ENCODE measurements at places on chromosomes 6 and 20. TPM values are rescaled to one million over a fixed set of nuclear protein-coding genes. Genes with fewer than 3 reads are reported as not detected.

SNAP25 gene
- total RNA-seq: 21.6 TPM

GRCh38 chr6:45759472-45759810 is 256.2 kb downstream of the CLIC5 start:
- no peak overlapping the region for H3K4me3 ChIP-seq
- no peak overlapping the region for H3K27ac ChIP-seq
- no peaks in the 10 kb centered on the region for H3K27me3 ChIP-seq
- H3K4me1 ChIP-seq: no peaks in the 10 kb centered on the region
- DNase-seq: no peak

DNA sequence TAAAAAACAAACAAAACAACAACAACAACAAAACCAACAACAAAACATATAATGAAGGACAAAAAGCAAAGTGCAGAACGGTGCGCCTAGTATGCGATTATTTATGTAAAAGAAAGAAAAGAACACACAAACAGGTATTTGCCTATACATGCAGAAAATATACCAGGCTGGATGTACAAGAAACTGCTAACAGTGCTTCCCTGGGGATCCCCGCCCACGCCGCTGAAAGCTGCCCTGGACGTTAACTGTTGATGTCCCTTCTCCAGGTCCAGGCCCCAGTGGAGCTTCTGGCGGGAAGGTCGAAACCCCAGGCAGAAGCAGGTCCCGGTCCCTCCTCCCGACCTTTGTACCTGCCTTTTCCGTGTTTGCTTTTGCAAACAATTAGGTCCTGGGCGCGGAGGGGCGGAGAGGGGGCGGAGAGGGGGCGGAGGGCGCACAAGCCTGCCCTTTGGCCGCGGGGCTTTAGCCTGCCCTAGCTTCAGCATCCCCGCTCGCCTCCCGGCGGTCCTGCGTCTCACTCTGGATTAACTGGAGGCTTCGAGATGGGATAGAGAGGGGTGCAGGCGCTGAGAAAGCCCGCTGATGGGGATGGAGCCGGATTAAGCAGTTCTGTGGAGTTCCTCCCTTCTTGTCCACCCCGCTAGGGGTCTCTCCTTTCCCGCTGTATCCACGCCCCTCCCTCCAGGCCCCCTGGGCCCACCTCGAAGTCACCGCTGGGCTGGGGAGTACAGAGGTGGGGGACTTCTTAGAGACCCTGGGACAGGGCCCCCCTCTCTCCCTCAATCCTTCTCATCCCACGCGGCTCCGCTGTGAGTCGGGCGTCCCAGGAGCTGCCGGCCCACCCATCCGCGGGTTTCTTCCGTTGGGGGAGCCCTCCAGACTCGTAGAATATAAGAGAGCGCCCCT is 8.2 kb upstream of the AHCY start:
- no peak overlapping the region for H3K27ac ChIP-seq
- H3K4me1 ChIP-seq: peaks cover 3% of the 10 kb centered on the region
- no peak for DNase-seq
- peak overlapping the region; percentile 13 for H3K4me3 ChIP-seq

GRCh38 chr6:160356074-160356744 is 8.0 kb downstream of the SLC22A3 start:
- H3K4me1 ChIP-seq: no peaks in the 10 kb centered on the region
- no peak overlapping the region for H3K27ac ChIP-seq
- no peaks in the 10 kb centered on the region for H3K36me3 ChIP-seq
- H3K4me3 ChIP-seq: no peak overlapping the region
- no peak for DNase-seq

DNA sequence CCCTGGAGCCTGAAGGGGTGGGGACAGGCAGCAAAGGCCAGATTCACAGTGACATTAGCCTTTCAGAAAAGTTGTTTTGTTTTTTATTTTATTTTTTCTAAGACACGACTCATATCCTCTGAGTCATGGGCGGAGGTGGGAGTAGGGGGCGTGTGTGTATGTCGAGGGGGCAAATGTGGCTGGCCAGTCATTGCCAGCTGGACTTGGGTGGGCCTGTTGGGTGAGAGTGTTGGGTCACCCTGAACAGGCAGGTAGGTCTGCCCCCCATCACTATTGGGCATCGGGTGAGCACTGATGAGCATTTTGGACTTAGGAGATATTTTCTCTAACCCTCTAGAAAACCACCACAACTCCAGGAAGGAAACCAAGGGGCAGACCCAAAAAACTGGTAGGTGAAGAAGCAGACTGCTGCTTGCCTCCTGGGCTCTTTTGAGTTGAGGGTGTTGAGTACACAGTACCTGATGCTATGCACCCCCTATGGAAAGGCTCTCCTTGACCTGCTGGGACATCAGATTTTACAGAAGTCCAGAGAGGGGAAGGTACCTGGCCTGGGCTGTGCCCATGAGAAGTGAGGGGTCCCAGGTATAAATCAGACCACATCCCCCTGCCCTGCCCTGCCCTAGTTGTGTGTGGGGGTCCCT is 5.6 kb downstream of the SMIM29 start:
- H3K27ac ChIP-seq: no peak overlapping the region
- H3K27me3 ChIP-seq: no peaks in the 10 kb centered on the region
- peaks cover 18% of the 10 kb centered on the region for H3K4me1 ChIP-seq

- peak overlapping the region; percentile 51 for H3K27ac ChIP-seq
- no peak overlapping the region for H3K4me3 ChIP-seq
- H3K36me3 ChIP-seq: no peaks in the 10 kb centered on the region
- no peaks in the 10 kb centered on the region for H3K27me3 ChIP-seq
Measured at GRCh38 chr20:47577314-47577713, 75.6 kb downstream of the NCOA3 start.

- H3K27ac ChIP-seq: peak overlapping the region; percentile 93
- H3K27me3 ChIP-seq: no peaks in the 10 kb centered on the region
- peaks cover 41% of the 10 kb centered on the region for H3K4me1 ChIP-seq
- DNase-seq: no peak
- no peak overlapping the region for H3K4me3 ChIP-seq
Measured at GRCh38 chr6:52992980-52993920, 1.8 kb downstream of the GSTA4 start.

GRCh38 chr6:37913210-37913609 is 93.7 kb downstream of the ZFAND3 start:
- peaks cover 8% of the 10 kb centered on the region for H3K4me1 ChIP-seq
- H3K27ac ChIP-seq: no peak overlapping the region
- no peaks in the 10 kb centered on the region for H3K36me3 ChIP-seq
- no peaks in the 10 kb centered on the region for H3K27me3 ChIP-seq
- no peak for DNase-seq

- peaks cover 14% of the 10 kb centered on the region for H3K4me1 ChIP-seq
- H3K27me3 ChIP-seq: no peaks in the 10 kb centered on the region
- H3K27ac ChIP-seq: no peak overlapping the region
- no peaks in the 10 kb centered on the region for H3K36me3 ChIP-seq
- DNase-seq: no peak
- no peak overlapping the region for H3K4me3 ChIP-seq
Measured at GRCh38 chr20:51747182-51747911, 20.8 kb downstream of the ATP9A start.

DNA sequence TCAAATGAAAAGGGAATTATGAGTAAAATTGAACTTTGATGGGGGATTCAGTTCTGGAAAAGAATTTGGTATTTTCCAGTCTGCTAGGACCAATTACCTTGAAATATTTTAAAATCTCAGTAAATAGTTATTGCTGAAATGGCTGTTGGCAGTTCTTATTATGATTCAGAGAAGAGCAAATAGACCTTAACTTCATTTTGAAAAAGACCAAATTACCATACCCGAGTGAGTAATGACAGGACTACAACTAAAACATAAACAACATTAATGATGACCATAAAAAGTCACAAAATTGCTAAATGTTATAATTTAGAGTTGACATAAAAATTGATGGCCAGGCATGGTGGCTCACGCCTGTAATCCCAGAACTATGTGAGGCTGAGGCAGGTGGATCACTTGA is 21.7 kb downstream of the TRIM38 start:
- no peak overlapping the region for H3K27ac ChIP-seq
- no peaks in the 10 kb centered on the region for H3K4me1 ChIP-seq
- peaks cover 44% of the 10 kb centered on the region for H3K36me3 ChIP-seq
- H3K27me3 ChIP-seq: no peaks in the 10 kb centered on the region

GRCh38 chr6:129846761-129847160 is 14.4 kb downstream of the TMEM244 start:
- DNase-seq: no peak
- no peak overlapping the region for H3K27ac ChIP-seq
- H3K4me3 ChIP-seq: no peak overlapping the region
- peaks cover 6% of the 10 kb centered on the region for H3K27me3 ChIP-seq
- H3K36me3 ChIP-seq: no peaks in the 10 kb centered on the region

- H3K27me3 ChIP-seq: no peaks in the 10 kb centered on the region
- H3K4me3 ChIP-seq: no peak overlapping the region
- DNase-seq: no peak
- H3K4me1 ChIP-seq: no peaks in the 10 kb centered on the region
Measured at GRCh38 chr6:17193106-17193775, 87.9 kb upstream of the RBM24 start.
